Kasumi-1 (cell line): ENCODE measurements at places on chromosomes 12 and 14.

DNA sequence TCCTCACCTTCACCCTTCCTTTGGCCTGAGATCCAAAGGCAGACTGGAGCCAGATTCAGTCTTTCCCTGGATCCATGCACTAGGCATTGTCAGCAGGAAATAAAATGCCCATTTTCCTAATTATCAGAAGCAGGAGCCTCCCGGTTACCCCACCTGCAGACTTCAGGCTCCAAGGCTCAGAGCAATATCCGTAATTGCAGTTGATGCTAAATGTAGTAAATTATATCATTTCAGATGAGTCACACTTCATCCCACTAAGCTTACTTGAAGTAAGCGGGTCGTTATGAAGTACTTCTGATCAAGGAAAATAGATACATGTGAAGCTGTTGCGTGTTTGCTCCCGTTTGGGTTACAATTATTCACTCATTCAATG is 110.7 kb upstream of the SFSWAP start:
- no peak for DNase-seq

GRCh38 chr12:14810953-14811483 is 3.0 kb downstream of the SMCO3 start:
- no peak for DNase-seq

DNA sequence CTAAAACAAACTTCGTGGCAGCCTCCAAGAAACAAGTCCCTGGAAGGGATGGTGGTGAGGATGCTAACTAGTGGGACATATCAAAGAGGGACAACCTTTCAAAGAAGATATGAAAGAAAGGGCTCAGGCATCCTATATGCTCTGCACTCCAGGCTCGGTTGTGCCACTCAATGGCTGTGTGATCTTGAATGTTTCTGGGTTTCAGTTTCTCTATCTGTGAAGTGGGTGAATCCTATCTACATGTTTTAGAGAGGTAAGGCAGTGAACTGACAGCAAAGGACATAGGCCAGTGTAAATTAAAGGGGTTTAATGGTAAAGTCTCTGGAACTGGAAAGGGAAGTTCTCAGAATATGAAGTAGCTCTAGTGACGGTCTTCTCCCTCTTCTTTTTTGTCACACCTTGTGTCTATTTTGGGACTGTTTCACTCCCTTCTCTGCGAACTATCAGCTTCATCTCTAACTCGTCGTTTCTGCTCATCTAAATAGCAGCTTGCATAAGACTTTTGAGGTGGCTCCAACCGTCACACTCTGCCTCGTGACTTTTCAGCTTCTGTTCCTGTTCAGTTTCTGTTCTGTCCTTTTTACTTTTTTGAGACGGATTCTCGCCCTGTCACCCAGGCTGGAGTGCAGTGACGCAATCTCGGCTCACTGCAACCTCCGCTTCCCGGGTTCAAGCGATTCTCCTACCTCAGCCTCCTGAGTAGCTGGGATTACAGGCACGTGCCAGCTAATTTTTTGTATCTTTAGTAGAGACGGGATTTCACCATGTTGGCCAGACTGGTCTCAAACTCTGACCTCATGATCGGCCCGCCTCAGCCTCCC is 273.6 kb downstream of the SUDS3 start:
- no peak for DNase-seq

- DNase-seq, result no peak
Measured at GRCh38 chr12:93540466-93540865, 32.0 kb upstream of the SOCS2 start.

GRCh38 chr12:13444076-13444475 is 247.6 kb downstream of the EMP1 start:
- no peak for DNase-seq

GRCh38 chr12:8697120-8697475 is 693 bp upstream of the RIMKLB start:
- peak; percentile 38 for DNase-seq

GRCh38 chr14:77065851-77066577 is 32.0 kb upstream of the CIPC start:
- no peak for DNase-seq

DNA sequence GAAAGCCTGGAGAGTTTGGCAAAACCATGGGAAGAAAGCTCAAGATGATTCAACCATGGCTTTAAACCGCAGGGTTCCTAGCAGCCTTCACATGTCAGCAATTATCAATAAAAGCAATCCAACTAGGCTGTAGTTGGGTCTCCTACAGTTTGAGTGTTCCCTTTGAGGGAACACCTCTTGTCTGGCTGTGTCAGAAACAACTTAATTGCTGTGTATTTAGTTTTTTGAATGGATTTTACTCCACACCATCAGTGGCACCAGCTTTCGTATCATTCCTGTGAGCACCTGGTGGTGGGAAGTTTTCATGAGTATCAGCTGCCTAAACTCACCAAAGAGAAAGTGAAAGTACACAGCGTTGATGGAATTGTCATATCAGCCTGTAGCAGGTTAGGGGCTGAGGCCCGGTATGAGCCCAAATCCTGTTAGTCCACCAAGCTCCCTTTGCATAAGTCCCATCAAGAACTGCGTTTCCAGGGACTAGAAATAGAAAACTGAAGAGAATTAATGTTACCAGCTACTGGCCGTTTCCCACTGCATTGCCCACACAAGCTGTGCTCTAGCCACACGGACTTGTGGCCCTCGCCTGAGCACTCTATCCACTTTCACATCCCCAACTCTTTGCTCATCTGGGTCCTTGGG is 10.9 kb upstream of the IL26 start:
- peak; percentile 11 for DNase-seq

DNA sequence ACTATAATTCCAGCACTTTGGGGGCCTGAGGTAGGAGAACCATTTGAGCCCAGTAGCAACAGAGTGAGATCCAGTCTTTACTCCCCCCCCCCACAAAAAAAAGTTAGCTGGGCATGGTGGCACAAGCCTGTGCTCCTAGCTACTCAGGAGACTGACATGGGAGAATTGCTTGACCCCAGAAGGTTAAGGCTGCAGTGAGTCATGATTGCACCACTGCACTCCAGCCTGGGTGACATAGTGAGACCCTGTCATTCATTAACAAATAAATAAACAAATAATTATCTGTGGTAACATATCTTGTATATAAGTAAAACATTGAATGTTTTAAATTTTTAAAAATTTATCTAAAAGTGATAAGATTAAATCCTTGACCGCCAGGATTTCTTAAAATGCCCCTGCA is 4.8 kb downstream of the ENTPD5 start:
- no peak for DNase-seq

DNA sequence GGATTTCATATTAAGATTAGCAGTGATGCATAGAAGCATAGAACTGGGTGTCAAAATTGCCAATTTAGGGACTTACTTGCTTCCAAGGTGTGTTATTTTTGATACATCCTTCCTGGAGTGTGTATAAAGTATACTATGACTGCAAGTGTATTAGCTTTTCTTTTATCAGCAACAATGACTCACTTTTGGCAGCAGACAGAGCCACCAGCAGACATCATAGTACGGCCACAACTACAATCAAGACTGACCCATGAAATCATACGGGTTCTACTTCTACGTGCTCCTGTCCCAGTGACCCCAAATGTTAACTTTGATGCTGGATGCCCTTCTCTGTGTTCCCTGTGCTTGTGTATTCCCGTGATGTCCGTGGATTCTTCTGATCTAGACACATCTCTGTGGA is 443.9 kb downstream of the TMEM132D start:
- no peak for DNase-seq

DNA sequence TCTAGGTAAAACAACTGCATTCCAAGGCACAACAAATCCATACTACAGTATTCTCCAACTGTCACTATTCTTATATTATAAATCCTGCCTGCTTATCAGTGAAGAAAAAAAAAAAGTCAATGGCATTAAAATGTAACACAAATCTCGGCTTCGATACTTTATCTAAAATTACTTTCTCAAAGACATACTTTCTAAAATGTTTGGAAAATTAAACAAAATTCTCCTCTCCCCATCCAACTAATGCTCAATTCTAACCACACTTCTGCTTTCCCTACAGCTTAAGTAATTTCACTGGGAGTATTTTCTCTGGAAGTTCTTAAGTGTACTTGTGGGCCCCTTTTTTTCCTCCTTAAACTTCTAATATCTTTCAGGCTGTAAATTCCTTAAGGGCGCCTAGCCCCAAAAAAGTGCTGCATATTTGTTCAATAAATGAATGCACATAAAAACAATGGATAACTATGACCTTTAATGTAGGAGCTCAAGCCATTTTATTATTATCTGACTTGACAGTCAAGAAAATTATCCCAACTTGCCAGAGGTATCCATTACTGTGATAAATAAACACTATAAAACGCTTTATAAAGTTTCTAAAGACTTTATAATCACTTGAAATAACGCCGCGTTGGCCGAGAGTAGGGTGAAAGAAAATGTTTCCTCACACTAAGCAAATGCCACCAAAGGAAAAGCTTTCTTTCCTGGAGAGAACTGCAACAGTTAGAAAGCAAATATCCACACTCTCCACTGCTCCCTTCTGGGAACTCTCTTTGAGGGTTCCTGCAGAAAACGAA is 977 bp downstream of the HEATR5A start:
- peak; percentile 17 for DNase-seq

DNA sequence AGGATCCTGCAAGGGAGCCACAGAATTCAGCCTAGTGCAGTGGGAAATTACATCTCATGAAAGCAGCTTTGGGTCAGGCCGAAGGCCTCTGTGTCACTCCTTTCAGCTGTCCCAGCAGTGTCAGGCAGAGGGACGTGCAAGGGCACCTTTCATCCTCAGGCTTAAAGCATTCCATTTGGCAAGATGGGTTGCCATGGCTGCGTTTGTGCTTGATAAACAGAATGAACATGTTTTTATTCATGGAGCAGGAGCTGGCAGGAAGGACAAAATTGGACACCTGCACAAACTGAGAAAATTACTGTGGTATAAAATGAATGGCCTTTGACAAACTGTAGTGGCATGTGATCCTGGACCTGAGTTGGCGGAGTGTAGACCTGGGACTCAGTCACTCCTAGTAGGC is 29.4 kb downstream of the ACAD10 start:
- DNase-seq, result no peak

GRCh38 chr12:27901959-27902358 is 70.6 kb downstream of the PTHLH start:
- no peak for DNase-seq

DNA sequence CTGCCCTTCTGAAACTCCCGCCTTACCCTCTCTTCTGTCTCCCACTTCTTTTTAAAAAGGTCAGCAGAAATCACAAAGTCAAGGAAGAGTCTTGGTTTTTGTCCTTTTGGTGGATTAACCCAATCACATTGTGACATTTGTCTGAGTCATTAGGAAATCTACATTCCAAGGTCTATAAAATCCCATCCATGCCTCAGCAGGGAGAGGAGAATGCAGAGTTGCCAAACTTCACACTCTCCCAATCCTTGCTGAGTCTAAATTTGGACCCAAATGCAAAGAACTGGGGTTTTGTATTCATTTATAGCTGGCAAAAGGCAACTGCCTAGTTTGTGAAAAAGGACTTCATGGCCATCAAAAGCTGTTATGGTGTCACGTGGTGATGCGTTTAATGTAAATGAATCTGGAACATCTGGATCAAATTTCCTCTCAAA is 67.9 kb downstream of the TMEM30B start:
- no peak for DNase-seq

GRCh38 chr14:71388862-71389261 is 481.6 kb downstream of the PCNX1 start:
- no peak for DNase-seq

- DNase-seq, result peak; percentile 77
Measured at GRCh38 chr14:77133720-77134338, 7.8 kb downstream of the ZDHHC22 start.

- no peak for DNase-seq
Measured at GRCh38 chr14:45678163-45678562, 425.2 kb upstream of the MIS18BP1 start.

GRCh38 chr14:96512602-96513397 is 10.6 kb downstream of the PAPOLA start:
- no peak for DNase-seq

- peak; percentile 12 for DNase-seq
Measured at GRCh38 chr12:30694412-30695198, 1.1 kb downstream of the IPO8 start.

DNA sequence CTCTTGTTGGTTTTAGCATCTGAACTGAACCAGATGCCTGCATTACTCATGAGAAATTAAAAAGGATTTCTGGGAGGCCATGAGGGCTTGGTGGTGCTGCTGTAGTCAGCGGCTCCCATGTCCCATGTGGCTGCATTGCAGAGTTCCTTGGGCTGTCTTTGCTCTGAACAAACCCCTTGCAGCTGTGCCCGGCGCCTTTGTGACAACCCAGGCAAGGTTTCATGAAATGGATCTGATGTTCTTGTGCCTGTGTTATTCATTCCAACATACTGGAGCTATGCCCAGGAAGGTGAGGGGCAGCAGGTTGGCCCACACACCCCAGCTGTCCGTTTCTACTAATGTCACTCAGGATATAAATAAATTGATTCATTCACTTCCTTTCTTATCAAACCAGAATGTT is 40.8 kb downstream of the TGFB3 start:
- no peak for DNase-seq

- DNase-seq, result no peak
Measured at GRCh38 chr14:72495668-72496067, 398.2 kb downstream of the DPF3 start.

DNA sequence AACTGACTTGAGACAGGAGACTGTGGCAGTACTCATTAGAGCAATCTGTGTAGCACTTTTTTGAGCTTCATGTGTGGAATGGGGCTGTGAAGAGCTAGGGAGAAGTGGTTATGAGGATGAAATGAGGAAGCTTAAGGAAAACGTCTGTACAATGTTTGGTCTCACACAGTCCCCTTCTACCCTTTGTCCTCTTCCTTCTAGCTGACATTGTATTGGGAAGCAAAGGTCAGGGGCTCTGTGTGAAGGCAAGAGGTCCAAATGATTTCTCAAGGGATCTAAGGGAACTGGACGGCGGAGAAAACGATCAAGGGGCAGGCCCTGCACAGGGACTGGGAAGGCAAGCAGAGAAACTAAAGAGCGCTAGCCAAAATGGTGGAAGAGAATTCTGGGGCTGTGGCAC is 13.1 kb upstream of the CIPC start:
- DNase-seq, result no peak

- no peak for DNase-seq
Measured at GRCh38 chr12:90757957-90758356, 197.0 kb downstream of the CCER1 start.

GRCh38 chr14:72532686-72533454 is 361.0 kb downstream of the DPF3 start:
- DNase-seq, result no peak

- DNase-seq, result no peak
Measured at GRCh38 chr14:50366115-50366514, 30.6 kb downstream of the CDKL1 start.
